Stimulated activated CD4-positive, alpha-beta T cell treated with anti-CD3 and anti-CD28 coated beads, Interleukin-15, amount 100 ng/mL, for 1 hour (primary cell): ENCODE measurements at places on chromosomes 4 and X.

- no peak for DNase-seq
These were observed 108.6 kb upstream of the NDST4 start for GRCh38 chr4:115222061-115222460.

DNA sequence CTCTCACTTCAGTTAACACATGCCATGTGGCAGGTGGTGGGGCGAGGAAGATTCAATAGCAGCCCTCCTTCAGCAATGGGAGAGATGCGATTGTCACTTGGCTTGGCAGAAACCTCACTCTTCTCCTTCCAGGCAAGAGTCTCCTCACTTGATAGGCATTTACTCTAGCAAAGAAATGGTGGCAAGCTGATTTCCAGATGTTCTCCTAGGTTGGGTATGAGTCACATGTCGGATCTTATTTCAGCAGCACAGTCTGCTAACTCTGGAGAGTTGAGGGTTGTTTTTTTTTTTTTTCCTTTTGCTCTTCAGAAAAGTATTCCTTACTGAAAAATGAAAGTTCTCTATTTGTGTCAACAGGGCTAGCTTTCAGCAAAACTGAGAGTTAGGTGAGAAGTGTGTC is 119.5 kb upstream of the CHRDL1 start:
- DNase-seq = no peak

DNA sequence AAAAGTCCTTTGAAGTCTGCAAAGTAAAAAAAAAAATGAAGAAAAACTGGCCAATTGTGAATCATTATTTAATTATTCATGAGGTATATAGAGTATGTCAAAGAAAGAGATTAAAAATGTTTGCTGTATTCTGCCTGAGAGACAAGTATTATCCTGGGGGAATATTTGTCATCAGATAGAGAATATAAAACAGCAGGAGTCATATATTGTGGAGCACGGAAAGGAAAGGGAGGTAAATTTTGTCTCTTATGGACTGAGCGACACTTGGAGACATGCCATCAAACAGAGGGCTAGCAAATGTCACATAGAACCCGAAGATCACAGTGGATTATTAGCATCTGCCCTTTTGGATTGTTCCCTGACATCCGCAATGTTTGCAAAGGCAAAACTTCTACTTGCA is 39.2 kb upstream of the FAT1 start:
- no peak for DNase-seq

GRCh38 chr4:128061566-128062536 is 739 bp downstream of the LARP1B start:
- peak; percentile 50 for DNase-seq

GRCh38 chr4:170990989-170991589 is 822.1 kb upstream of the GALNTL6 start:
- no peak for DNase-seq

DNA sequence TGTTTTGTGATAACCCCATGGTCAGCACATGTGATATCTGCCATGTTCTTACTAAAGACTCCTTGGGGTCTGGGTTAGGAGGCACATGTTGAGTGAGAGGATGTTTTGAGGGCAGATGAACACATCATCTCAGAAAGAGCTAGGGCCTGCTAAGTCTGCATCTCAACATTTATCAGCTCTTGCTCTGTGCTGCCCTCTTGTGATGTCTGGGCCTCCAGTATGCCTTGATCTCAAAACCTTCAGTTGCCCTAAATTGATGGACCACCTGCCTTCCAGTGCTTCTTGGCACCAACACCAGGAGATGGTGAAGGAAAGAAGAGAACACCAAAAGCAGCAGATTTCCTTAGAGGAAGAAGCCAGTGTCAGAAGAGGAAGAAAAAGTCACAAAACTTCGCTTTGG is 22.5 kb downstream of the MID1 start:
- no peak for DNase-seq

- no peak for DNase-seq
These were observed 53.0 kb upstream of the NKX1-1 start for GRCh38 chr4:1459081-1459721.

DNA sequence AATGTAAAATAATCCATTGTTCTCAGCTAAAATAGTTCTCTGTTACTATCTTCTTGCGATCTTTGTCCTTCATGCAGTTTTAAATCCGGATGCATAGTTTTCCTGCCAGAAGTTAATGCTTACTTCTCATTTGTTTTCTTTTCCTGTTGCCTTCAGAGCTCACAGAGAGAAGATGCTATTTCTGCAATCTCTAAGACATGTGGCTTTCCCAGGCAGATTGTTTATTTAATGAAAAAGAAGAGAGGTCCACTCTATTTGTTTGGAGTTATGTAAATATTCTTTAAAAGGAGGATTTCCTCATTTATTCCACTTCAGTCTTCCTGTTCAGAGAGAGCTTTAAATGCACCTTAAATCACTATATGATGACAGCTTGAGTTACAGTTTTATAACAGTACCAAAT is 39.3 kb upstream of the HPGD start:
- DNase-seq = no peak

- DNase-seq = no peak
These were observed 433.0 kb downstream of the PCDH10 start for GRCh38 chr4:133581996-133582619.

DNA sequence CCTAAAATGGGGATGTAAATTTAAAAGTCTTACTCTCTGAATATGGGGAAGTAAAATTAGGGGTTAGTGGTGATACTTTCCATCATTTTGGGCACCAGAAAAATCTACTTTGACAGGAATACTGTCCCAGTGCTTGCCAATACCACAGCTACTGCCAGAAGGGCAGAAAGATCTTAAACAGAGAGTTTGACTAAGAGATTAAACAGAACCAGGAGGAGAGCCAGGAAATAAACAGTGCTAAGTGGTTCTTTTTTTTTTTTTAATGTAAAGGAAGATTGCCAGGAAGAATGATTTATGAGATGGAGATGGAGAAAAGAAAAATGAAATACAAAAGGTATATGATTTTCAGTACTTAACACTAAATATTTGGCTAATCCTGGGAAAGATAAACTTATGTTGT is 126.8 kb downstream of the RTL3 start:
- no peak for DNase-seq

GRCh38 chrX:13285693-13286092 is 34.2 kb downstream of the ATXN3L start:
- no peak for DNase-seq

DNA sequence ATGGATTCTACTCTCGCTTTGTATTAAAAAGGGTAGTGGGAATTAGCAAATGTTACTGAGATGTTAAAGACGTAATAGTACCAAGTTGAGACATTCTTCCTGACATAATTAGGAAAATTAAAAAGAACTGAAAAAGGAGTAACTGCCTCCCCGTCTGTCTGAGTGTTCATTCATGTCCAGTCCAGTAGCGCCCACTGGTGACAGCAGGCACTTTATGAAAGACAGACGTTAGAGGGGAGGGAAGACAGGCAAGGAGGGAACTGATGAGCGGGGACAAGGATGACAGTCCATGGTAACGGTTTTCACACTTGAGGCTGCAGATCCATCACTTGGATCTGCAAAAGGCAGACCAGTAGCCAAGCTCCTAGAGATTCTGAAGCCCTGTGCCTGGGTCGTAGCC is 326.7 kb downstream of the STK32B start:
- DNase-seq = no peak

- DNase-seq = no peak
These were observed 94.7 kb upstream of the NAP1L5 start for GRCh38 chr4:88792268-88792781.

GRCh38 chr4:71832049-71832448 is 48.2 kb upstream of the GC start:
- DNase-seq = no peak
